ENCODE measurements at places on chromosomes 13 and 19.

DNA sequence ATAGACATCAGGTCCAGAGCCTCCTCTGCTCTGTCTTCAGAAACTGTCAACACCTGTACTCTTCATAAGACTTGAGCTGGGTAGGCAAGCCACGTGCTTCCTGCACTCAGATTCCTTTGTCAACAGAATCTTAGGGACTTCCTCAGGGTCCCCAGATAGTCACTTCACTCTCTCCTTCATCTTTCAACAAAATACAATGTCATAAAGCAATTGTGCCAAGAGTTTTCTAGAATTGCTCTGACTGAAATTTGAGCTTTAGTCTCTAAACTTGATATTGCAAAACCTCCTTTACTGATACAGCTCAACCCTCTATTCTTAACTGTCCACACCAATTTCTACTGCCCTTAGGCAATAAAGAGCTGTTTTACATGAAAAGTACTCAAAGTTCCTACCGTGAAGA is 179.9 kb downstream of the IRS2 start:
- DNase-seq = no peak

DNA sequence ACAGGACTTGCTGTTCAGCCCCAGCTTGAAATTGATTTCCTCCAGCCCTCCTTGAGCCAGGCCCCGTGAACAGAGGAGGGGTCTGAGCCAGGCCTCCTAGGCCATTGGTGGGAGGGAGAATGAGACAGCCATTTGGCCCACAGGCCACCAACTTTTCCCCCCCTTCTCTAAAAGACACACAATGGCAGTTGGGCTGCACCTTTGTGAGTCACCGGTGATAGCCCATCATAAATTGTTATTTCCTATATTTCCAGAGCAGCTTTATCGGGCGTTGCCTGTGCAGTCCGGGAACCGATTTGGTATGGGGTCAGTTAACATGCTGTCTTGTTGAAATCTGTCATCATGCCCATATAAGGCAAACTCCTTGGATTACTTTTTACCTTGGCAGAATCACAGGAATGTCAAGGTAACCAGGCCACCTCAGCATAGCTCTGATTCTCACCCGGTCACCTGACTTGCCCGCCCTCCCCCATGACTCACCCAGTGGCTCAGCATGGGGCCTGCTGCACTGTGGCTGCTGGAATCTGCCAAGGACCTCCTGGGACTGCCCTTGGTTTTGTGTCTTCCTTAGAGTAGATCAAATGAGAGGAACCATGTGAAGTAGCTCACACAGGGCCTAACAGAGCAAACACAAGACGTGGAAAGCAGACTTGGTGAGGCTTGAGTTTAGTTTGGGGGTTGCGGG is 36.1 kb downstream of the ACTN4 start:
- peak; percentile 63 for DNase-seq

DNA sequence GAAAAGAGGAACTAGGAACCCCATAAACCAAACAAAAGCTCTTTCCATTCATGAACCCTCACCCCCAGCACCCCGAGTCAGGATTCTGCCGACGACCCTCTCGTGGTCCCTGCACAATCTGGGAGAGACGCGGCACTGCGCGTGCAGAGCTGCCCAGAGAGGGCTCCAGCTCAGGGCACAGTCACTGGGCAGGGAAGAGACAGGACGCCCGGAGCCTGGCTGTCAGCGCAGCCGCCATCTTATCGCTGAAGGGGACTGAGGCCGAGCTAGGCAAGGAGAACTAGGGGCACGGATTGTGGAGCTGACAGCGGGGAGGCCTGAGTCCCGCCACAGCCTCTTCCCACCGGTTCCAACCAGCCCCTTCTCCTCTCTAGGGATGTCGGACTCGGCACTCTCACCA is 349 bp downstream of the ZNF98 start:
- DNase-seq = no peak

DNA sequence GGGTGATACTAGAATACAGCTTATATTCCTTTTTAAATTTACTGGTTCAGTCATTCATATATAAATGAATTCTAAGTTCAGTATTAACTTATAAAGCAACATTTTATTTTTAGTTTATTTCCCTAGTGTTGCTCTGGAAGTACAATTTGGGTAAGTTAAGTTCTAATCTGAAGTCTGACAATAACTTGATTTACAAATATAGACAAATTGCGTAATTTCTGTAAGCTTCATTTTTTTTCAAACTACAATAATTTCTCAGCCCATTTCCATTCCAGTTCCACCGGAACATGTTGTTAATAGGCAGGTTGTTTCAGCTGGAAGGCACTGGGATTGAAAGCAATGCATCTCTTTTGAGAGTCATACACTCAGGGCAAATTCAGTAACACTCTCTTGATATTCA is 2000.7 kb downstream of the OLFM4 start:
- no peak for DNase-seq

DNA sequence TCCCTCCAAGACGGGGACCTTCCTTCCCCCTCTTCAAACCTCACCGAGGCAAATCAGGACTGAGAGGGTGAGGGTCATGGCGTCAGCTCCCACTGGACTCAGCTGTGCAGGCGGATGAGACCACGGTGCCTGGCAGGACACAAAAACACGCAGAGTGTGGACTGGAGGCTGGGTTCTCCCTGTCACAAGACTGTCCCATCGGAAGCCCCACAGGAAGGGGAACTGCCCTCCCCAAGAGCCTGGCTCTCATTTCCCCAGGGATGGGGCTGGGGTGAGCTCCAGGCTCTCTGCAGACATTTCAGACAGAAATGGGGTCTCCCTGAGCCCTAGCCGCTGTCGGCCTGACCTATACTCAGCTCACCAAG is at the start of gene LILRB5:
Gene LILRB5, minus strand, starts transcription at position 158 of the 365 bp plus-strand sequence. Its CDS starts 80 bp downstream, at position 78.
- DNase-seq = no peak

DNA sequence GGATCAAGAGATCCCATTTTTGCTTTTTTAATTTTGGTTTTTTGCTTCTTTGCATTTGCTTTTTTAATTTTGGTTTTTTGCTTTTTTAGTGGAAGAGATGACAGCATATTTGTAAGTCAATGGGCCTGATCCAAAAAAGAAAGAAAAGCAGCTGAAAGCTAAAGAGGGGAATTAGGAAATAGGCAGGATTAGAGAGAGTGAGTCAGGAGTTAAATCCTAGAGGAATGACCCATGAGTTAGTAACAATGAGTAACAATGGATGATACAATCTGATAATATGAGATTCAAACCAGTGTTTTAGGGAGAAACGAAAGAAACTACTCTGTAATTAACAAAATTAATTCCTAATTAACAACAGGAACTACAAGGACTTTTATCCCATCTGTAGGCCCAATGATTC is 111.2 kb upstream of the SGCG start:
- DNase-seq = no peak

- DNase-seq = no peak
These were observed 9.8 kb upstream of the DACT3 start for GRCh38 chr19:46670813-46671212.

DNA sequence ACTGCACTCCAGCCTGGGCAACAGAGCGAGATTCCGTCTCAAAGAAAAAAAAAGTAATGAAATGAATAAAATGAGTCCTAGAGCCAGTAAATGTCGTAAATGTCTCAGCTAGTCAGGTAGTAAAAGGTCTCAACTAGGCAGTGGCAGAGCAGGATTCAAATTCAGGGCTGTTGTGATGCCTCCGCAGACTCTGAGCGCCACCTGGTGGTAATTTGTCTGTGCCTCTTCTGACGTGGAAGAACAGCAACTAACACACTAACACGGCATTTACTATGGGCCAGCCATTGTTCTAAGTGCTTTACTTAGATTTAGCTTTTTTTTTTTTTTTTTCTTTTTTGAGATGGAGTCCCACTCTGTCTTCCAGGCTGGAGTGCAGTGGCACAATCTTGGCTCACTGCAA is 30.2 kb downstream of the CYP2F1 start:
- peak; percentile 83 for DNase-seq

GRCh38 chr13:23579896-23580683 is 9.9 kb downstream of the TNFRSF19 start:
- no peak for DNase-seq

DNA sequence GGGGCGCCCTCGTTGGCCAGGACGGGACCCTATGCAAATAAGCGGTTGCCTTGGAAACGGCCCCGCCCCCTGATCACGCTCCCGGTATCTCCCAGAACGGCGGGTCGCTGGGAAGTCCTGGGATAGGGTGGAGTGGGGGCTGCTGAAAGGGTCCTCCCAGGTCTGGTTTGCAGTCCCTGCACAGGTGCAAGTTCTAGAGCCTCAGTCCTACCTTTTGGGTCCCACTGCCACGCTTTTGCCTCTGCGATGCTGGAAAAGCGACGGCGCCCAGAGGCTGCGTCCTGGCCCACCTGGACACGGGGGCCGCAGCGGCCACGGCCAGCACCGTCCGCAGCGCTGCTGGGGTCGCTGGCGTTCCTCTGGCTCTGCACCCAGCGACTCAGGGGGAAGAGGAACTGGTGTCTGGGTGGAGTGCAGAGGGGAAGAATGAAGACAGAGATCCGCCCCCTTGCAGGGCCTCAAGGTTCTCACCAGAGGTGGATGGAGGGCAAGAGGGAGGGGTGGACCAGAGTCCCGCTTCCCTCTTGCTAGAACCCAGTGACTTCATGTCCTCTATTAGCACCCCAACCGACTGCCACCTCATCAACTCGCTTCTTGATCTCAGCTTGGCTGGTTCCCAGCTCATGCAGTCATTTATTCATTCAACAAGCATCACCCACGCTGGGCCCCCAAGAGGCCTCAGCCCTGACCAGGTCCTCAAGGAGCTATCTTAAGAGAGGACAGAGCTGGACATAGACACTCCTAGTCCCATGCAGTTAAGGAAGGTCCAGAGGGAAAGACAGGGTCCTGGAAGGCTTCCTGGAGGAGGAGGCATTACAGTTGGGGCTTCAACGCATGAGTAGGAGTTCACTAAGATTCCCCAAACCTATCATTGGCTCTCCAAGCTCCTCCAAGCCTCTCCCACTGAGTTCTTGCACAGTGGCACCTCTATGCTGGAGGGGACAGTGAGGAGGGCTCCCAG is at the start of gene LRRC25:
Gene LRRC25, minus strand, starts transcription at position 381 of the 961 bp plus-strand sequence. CDS start 659 bp downstream, outside the sequence.
- DNase-seq = peak; percentile 81

DNA sequence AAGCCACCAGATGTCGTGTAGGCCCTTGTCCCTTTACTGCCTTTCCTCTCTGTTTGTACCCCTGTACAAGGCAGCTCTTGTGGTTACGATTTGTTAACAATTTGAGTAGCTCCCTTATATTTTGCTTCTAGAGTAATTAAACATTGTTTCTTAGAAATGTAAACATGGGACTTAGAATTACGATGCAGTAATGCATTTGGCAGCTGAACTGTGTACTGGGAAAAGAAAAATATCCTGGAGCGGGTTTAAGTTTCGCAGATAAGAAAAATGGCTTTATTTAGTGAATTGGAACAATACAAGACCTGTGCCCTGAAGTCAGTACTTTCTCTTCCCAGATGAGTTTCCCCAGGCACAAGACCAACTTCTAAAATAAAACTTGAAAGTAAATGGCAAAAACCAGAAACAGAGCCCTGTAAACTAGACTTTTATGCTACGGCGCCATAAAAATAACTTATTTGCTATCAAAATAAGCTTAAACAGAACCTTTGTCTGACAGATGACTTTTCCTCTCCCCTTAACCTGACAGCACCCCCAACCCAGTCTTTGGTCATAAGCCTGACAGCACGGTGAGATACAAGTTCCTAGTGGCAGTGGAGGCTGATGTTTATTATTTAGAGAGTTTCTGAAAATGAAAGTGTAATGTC is 63.0 kb downstream of the LRCH1 start:
- no peak for DNase-seq

- DNase-seq = no peak
These were observed 128.2 kb downstream of the TBC1D4 start for GRCh38 chr13:75353781-75354193.

GRCh38 chr19:3838661-3839060 is 30.2 kb downstream of the ZFR2 start:
- no peak for DNase-seq

DNA sequence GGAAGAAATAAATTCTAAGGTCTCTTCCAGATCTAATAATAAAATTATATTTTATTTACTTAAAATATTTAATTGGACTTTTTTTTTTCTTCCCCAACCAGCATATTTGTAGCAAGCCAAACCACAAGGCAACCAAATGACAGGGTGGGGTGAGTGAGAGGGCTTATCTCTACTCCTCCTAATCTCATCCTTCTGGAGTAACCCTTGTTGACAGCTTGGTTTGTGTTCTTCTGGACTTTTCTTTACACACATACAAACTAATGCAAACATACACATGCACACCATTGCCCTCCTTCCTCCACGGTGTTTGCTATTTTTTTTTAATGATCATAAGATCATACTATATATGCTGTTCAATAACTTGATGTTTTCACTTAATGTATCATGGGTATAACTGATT is 383.1 kb downstream of the DLEU7 start:
- DNase-seq = no peak

DNA sequence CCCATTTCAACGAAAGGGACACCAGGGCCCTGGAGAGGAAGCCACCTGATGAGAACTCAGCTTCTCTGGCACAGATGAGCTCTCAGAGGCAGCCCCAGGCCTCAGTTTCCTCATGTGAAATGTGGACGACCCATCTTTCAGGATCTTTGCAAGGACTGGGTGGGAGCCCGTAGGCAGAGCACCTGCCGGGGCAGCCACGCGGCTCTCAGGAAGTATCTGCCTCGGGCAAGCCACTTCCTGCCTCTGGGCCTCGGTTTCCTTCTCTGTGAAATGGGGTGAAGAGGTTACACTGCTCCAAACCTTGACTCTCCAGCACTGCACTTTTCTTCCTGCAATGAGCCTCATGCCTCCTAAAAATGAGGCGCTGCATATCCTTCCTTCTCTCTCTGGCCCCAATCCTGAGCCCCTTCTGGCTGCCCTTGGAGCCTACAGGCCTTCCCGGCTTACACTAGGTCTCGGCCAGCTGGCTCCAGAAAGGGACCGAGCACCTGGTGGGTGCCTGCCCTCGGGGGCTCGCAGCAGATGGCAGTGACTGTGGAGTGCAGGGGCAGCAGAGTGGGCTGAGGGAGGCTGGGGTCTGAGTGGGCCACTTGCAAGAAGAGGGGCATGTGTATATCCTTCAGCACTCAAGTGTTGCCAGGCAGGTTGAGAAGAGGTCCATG is 3.5 kb downstream of the SSBP4 start:
- DNase-seq = no peak

DNA sequence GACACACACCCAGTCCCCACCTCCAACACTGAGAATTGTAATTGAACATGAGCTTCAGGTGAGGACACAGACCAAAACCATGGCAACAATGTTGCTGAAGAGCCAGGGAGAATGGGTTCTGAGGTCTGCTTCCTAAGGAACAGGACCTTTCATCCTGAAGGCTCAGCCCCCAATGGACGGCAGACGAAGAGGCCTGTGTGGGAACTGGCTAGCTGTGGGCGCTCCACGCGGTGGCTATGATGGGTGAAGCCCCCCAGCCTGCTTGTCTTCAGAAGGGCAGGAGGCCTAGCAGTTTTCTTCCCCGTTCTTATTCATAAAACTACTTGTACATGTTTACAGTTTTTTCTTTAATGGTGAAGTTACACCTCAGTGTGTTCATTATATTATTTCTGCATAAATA is 136.1 kb upstream of the SPACA7 start:
- DNase-seq = no peak

GRCh38 chr19:3966051-3967017 is 4.6 kb downstream of the DAPK3 start:
- DNase-seq = no peak

- no peak for DNase-seq
These were observed 130.2 kb downstream of the DNAJC15 start for GRCh38 chr13:43153436-43154090.

GRCh38 chr13:58097831-58098230 is 466.3 kb downstream of the PCDH17 start:
- no peak for DNase-seq

- DNase-seq = no peak
These were observed 21.8 kb downstream of the CCDC8 start for GRCh38 chr19:46391296-46392251.
